ENCODE measurements at places on chromosomes 7 and 10. TPM values are rescaled to one million over a fixed set of nuclear protein-coding genes. Genes with fewer than 3 reads are reported as not detected.

DNA sequence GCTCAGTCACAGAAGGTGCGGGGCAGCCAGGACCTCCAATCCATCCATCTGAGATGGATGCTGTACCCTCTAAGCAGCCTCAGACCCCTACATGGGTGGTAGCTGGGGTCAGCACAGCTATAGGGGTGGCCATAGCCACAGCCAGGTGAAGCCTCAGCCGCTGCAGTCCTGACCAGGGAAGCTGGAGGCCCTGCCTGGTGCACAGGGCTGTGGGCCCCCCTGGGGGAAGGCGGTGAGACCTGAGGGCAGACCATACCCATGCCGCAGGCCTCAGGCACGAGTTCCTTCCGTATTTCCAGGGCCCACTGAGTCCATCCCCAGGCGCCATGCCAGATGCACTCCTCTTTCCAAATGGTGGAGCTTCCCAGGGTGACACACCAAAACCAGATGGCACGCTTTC is 96.6 kb upstream of the KDM7A start:
- no peak for DNase-seq

DNA sequence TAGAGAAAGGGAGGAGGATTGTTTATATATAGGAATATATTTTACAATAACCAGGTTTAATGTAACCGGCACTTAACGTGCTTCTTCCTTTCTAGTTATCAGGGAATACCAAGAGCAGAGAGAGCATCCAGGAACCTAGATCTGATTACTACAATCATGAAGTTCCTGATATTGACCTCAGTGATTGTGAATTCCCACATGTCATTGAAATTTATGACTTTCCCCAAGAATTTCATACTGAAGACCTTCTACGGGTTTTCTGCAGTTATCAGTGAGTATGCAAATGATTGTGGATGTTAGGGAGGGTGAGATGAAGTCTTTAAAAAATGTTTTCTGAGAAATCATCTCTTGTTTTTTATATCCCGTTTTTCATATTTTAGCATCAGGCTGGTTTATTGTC is 36.6 kb downstream of the LOXL4 start:
- no peak for DNase-seq

GRCh38 chr10:5692461-5693358 is 8.1 kb downstream of the TASOR2 start:
- DNase-seq: peak; percentile 38

- DNase-seq: no peak
These were observed 19.1 kb upstream of the LEP start for GRCh38 chr7:128221929-128222403.

- no peak for DNase-seq
These were observed 279.2 kb downstream of the MAD1L1 start for GRCh38 chr7:1953199-1954190.

GRCh38 chr10:93567277-93568104 is 1.0 kb downstream of the FFAR4 start:
- DNase-seq: no peak

DNA sequence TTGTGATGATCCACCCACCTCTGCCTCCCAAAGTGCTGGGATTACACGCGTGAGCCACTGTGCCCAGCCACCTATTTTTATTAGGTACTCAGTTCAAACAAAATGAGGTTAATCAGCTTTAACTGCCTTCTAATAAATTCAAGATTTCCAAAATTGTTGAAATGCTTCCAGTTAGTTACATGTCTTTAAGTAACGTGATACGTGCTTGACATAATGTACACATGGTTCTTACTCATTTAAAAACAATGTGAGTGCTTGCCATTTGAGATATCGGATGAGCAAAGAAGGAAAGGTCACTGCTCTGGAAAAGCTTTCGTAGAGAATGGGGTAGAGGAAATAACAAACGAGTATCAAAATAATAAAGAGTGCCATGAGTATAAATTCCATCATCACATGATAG is 83.6 kb downstream of the KMT2E start:
- DNase-seq: no peak

- no peak for DNase-seq
These were observed 15.6 kb downstream of the ARHGAP21 start for GRCh38 chr10:24708081-24708480.

DNA sequence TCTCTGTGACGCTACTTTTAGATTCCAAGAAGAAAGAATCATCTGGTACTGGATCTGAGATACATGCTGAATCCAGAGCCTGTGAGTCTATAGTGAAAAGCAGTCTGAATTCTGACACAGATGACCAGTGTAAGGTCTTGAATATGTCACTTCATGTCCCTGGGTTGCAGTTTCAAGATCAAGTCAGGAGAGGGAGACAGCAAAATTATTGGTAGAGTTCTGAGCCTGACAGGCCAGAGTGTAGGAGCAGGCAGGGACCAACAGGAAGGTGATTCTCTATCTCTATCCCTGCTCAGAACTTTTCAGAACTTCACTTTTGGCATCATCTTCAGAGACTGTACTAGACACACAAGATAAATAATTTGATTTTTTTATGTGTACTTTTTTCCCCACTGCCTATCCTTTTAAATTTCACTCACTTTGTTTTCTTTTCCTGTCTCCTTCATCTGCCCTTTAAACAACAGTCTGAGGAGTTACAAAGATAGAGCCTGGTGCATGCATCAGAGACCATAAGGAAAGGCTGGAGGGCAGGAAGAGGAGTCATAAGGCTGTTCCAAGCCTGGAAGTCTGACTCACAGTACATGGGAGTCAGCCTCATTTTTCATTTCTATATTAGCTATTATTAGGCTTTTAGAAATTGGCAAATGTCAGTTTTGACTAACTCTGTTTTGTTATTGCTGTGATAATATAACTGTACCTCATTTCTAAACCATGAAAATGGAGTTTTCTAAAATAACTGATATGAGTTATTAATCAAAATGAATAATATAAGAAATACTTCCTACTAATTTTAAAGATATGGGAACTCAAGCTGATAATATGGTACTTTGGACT is 120.2 kb upstream of the TMEM229A start:
- DNase-seq: no peak

WASHC2A gene
- 62.6 TPM for total RNA-seq

PRSS1 gene
- not detected for total RNA-seq

AKR1C2 gene
- total RNA-seq: 0.41 TPM

OR9A2 gene
- not detected for total RNA-seq

Measured in T-cell (primary cell).